ENCODE measurements at places on chromosomes 7 and 10. TPM values are rescaled to one million over a fixed set of nuclear protein-coding genes. Genes with fewer than 3 reads are reported as not detected.

Gene BAIAP2L1
- 11.4 TPM for polyA plus RNA-seq

Gene SPDYE11
- polyA plus RNA-seq: not detected

Gene SFRP5
- polyA plus RNA-seq: not detected

Gene LEP
- polyA plus RNA-seq: 0.05 TPM

Gene EIF5AL1
- polyA plus RNA-seq: 0.23 TPM

Gene CALCR
- not detected for polyA plus RNA-seq

Gene PCBD1
- polyA plus RNA-seq: 69.6 TPM

- DNase-seq: no peak
Observed at GRCh38 chr7:92655346-92655884, 65.2 kb upstream of the FAM133B start.

- DNase-seq: peak; percentile 66
Observed at GRCh38 chr7:138890499-138891445, 90.4 kb downstream of the KIAA1549 start.

- no peak for DNase-seq
Observed at GRCh38 chr7:107833684-107834106, 30.7 kb upstream of the SLC26A3 start.

GRCh38 chr10:68074031-68074774, 880 bp downstream of the HERC4 start:
- DNase-seq: no peak

DNA sequence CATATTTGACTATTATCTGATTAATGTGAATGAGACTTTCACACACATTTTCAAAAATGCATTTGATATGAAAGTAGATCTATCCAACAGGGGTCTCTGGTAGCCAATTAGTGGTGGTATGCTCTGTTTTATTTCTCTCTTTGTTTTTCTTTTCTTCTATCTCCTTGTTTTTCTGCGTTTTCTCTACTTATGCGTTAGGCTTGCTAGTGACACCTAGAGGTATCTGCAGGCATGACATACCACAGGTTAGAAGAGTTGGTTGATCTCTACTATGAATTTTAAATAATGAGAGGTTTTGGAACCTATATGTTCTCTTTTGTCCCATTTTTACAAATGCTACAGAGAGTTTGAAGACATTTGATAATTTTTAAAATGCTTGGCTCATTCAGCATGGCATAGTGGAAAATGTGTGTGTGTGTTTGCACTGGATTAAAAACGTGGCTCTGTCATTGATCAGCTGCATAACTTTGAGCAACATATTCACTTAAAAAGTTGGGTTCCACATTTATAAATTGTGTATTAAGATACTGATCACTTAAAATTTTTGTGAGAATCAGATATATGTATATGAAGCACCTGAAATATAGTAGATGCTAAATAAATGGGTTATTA, 28.1 kb upstream of the PLXDC2 start:
- DNase-seq: peak; percentile 8

DNA sequence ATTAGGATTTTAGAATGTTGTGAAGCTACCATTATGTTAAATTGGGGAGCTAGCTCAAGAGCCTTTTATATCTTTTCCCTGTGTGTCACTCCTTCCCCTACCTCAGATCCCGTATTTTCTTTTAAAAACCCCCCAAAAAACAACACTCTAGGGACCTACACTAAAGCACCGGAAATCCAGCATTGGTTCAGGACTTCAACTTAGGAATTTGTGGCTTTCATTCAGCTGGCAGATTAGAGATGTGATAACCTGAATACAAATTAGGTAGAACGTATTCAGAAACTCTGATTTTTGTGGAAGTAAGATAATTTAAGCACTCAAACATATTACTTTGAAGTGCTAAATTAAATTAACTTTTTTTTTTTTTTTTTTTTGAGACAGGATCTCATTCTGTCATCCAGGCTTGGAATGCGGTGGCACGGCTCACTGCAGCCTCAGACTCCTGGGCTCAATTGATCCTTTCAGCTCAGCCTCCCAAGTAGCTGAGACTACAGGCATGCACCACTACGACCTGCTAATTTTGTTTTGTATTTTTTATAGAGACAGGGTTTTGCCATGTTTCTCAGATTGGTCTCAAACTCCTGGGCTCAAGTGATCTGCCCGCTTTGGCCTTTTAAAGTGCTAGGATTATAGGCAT, 6.8 kb downstream of the TBC1D12 start:
- DNase-seq: no peak

- no peak for DNase-seq
Observed at GRCh38 chr7:114160925-114161324, 242.1 kb upstream of the PPP1R3A start.

DNA sequence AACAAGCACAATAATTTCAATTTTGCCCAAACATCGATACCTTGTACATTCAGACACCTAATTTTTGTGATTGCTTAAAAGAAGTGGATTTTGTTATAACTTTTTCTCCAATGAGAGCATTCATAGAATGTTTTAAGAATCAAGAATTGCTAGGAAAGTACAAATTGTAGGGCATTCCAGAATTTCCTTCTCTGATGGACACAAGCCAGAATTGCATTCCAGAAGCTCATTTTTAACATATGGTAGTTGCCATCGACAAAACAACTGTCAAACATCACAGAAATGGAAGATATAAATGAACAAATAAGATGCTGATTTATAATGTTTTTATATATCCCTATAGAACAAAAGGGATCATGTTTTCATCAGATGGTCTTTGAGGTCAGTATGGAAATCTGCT, 258.4 kb upstream of the NPVF start:
- DNase-seq: no peak

GRCh38 chr10:13139676-13140075, 21.7 kb upstream of the MCM10 start:
- DNase-seq: no peak

DNA sequence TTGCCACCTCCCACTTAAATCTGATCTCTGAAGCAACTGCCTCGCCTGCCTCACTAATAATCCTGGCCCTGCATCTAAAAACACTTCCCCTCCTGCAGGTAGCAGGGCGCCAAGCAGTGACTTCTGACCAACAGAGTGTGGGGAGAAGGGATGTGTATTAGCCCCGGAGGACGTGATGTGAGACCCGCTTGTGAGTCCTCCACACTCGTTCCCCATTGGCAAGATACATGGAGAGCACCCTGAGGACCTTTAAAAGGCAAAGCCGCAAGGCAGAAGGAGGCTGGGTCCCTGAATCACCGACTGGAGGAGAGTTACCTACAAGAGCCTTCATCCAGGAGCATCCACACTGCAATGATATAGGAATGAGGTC, 6.1 kb upstream of the PILRA start:
- no peak for DNase-seq

DNA sequence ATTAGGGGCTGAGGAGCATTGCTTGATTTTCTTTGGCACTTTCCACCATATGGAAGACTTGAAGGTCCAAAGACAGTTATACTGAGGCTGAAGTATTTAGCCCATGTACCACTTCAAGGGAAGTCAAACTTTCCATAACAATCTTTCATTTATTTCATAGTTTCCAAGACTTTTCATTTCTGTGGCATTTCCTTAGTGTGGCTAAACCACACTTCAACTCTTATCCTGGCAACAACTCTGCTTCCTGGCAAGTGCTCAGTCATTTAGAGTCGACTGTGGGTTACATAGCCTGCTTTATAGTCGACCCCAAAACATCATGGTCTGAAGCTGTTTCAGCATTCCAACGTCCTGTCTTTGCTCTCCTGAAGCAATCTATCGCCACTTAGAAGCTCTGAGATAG, 343.0 kb upstream of the SEMA3D start:
- peak; percentile 41 for DNase-seq

DNA sequence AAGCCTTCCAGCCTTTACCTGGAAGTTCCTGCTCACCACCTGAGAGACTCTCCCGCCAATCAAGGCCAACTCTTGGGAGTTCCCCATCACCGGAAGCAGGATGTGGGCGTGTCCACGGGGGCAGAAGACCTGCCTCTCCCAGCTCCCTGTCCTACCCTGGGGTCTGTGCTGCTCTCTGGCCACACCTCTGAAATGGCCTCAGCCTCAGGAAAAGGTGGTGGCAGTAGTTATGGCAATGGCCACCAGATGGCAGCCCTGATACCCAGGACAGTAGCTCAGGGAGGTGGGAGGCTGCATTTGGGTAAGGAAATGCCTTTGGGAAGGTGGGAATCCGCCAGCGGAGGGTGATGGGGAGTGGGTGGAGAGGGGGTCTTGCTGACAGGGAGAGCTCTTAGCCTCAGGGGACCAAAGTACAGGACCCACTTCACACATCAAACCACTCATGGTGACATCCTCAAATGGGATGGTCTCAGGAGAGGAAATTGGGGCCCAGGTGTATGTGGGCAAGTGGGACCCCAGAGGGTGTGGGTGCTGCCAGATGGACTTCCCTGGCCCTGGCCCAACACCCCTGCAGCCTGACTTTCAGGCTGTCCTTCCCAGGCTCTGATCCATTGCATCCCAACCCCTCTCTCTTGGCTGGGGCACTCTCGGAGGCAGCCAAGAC, 33.9 kb downstream of the KAZALD1 start:
- DNase-seq: no peak

DNA sequence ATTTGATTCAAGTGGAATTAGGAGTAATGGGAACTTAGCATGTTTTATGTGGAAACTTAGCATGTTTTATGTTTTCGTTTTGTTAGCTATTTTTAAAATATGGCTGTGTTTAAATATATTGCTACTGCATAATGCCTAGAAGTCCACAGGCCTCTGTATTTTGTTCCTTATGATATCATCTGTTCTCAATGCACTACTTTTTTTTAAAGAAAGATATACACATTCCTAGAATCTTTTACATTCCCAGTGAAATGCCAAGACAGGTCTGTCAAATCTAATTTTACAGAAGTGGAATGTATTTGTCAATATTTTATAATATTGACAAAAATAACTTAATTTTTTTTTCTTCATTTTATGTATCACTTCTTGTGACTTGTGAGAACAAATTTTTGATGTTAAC, 51.6 kb downstream of the ST7 start:
- no peak for DNase-seq

DNA sequence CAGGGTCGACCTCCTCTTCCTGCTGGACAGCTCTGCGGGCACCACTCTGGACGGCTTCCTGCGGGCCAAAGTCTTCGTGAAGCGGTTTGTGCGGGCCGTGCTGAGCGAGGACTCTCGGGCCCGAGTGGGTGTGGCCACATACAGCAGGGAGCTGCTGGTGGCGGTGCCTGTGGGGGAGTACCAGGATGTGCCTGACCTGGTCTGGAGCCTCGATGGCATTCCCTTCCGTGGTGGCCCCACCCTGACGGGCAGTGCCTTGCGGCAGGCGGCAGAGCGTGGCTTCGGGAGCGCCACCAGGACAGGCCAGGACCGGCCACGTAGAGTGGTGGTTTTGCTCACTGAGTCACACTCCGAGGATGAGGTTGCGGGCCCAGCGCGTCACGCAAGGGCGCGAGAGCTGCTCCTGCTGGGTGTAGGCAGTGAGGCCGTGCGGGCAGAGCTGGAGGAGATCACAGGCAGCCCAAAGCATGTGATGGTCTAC, 46.9 kb downstream of the VWA2 start:
- DNase-seq: no peak

GRCh38 chr10:116490028-116490662, 55.6 kb upstream of the PNLIP start:
- DNase-seq: peak; percentile 0

Measured in BJ (cell line).